Memory B cell (primary cell): ENCODE measurements at places on chromosomes 16 and 17.

DNA sequence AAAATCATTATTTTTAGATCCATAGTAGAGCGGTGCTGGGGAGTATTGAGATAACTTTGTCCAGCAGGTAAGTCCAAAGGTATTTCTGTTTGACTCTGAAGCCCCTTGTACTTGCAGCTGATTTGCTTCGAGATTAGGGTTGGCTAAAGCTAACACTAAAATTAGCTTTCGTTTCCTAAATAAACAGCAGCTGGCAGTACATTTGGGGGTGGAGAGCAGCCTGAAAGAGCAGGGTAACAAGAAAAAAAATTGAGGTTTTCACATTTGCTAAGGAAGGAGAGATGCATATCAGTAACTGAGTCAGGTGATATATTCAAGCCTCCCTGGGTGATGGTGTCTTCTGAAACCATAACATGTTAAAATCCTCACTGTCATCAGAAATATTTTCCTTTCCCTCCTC is 37.4 kb upstream of the TMC5 start:
- H3K36me3 ChIP-seq = no peaks in the 10 kb centered on the region
- DNase-seq = no peak
- H3K4me1 ChIP-seq = peaks cover 2% of the 10 kb centered on the region
- H3K27me3 ChIP-seq = peaks cover 9% of the 10 kb centered on the region
- no peak overlapping the region for H3K27ac ChIP-seq
- no peak overlapping the region for H3K4me3 ChIP-seq

DNA sequence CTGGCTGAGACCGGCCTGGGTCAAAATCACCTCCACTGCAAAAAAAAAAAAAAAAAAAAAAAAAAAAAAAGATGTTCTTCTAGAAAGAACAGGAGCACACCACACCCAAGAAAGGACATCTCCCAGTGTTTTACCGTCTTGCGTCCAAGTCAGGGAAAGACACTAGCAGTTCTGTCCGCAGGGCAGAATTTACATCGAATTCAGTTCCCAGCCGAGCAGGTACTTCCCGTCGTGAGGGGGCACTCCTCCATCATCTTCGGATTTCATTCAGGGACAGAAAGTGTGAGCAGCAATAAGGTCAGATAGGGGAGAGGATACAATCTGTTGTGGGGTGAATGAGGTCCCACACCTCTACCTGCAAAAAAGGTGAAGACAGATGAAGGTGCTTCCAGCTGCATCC is 574.7 kb downstream of the KCNJ18 start:
- no peaks in the 10 kb centered on the region for H3K27me3 ChIP-seq
- H3K36me3 ChIP-seq = no peaks in the 10 kb centered on the region
- no peak overlapping the region for H3K27ac ChIP-seq
- H3K4me1 ChIP-seq = no peaks in the 10 kb centered on the region
- no peak for DNase-seq

DNA sequence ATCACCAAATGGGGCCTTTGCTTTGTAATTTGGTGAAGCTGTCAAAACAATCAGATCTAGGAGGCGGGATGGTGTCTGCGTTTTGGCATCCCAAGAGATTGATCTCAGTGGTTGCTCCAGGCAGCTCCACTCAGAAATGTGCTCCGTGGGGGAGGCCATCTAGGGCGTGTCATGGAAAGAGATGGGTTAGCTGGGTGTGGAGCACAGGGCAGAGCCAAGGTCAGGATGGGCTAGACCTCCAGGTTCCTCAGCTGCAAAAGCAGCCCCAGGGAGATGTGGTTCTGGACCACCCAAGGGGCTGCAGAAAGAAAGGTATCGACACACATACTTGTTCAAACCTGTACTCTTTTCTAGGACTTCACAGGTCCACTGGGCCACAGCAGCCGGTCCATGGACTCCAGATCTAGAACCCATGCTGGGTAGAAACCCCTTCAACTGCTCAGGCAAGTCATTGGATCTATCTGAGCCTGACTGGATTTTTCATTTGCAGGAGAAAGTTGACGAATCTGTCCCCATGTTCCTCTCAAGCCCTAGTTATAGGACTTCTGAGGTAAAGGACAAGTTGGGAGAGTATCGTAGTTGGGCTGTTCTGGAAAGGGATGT is 270.2 kb upstream of the RPL38 start:
- DNase-seq = no peak
- no peak overlapping the region for H3K4me3 ChIP-seq
- no peaks in the 10 kb centered on the region for H3K4me1 ChIP-seq

- peaks cover under 1% of the 10 kb centered on the region for H3K36me3 ChIP-seq
- H3K27ac ChIP-seq = no peak overlapping the region
- DNase-seq = no peak
- H3K27me3 ChIP-seq = peaks cover 9% of the 10 kb centered on the region
Measured at GRCh38 chr17:2735896-2736295, 13.6 kb downstream of the CCDC92B start.

DNA sequence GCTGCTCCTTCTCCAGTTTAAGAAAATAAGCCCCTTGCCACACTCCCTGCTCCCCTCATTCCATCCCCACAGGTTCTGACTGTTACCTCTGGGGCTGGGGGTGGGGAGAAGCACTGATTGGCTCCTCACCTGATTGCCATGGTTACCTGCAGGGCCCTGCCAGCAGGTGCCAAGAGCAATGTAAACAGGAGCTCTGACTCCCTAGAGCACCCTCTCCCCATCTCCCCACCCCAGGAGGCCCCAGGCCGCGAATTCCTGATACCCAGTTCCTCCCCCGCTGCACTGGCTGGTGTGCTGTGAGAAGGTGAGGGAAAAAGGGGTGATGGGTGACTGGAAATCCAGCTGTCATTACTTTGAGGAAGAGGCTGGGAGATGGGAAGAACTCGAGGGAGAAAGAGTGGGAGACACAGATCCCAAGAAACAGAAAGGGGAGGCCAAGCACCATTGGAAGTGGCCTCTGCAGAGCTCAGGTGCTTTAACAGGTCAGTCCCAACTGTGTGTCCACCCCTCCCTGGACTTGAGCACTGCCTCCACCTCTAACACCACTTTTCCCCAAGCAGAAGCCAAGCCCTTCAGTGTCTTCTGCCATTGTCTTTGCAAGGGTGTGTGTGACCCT is 4.5 kb downstream of the PCGF2 start:
- H3K4me3 ChIP-seq = no peak overlapping the region
- H3K36me3 ChIP-seq = peaks cover 2% of the 10 kb centered on the region

DNA sequence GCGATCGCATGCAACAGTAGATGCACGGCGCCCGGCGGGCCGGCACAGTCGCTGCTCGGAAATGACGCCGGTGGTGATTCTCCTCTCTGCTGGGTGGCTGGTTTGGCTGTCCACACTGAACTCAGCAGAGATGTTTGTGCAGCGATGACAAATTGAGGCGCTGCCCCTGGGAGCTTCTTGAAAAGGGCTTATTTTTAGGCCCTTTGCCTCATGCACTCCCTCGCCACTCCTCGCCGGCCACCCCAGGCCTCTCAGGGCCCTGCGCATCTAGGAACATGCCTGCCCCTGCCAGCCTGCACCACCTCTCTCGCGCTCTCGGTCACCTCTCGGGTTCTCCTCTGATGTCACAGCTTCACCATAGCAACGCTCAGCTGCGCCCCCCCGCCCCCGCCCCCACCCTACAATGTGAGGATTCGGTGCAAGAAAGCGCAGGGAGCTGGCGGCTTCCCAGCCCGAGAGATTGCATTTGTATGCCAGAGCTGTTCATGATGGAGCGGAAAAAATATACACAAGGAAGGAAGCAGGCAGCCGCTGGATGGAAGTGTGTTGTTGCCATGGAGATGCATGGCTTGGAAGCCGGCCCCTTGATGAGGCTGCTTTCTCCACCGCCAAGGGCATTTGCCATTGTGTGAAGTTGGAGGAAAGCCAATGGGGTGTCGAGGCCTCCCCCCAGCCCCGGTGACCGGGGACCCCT is 81.3 kb upstream of the PLCG2 start:
- no peak overlapping the region for H3K27ac ChIP-seq
- H3K27me3 ChIP-seq = no peaks in the 10 kb centered on the region
- H3K4me1 ChIP-seq = peaks cover 6% of the 10 kb centered on the region
- no peak overlapping the region for H3K4me3 ChIP-seq
- no peak for DNase-seq
- peaks cover 30% of the 10 kb centered on the region for H3K36me3 ChIP-seq

GRCh38 chr16:84226026-84226425 is 13.8 kb downstream of the KCNG4 start:
- DNase-seq = no peak
- H3K27me3 ChIP-seq = peaks cover 17% of the 10 kb centered on the region
- H3K27ac ChIP-seq = no peak overlapping the region
- H3K36me3 ChIP-seq = no peaks in the 10 kb centered on the region
- no peak overlapping the region for H3K4me3 ChIP-seq

DNA sequence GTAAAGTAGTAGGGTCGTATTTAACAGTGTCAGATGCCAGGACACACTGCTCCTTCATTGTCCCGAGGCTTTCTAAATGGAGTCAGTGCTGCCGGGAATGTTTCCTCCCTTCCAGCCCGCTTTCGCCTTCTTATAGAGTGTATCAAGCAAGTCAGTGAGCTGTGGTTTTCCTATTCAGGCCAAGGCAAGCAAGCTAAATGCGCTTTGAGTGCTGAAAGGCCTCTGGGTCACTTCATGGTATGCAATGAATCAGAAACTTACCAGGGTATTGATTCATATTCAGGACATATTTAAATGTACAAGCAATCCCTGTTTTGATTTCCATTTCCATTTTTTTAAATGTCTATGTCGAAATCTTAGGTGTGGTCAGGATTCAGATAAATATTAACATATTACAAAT is 327.9 kb upstream of the SOX9 start:
- no peaks in the 10 kb centered on the region for H3K4me1 ChIP-seq
- no peaks in the 10 kb centered on the region for H3K36me3 ChIP-seq
- no peaks in the 10 kb centered on the region for H3K27me3 ChIP-seq
- DNase-seq = no peak
- no peak overlapping the region for H3K4me3 ChIP-seq
- no peak overlapping the region for H3K27ac ChIP-seq

DNA sequence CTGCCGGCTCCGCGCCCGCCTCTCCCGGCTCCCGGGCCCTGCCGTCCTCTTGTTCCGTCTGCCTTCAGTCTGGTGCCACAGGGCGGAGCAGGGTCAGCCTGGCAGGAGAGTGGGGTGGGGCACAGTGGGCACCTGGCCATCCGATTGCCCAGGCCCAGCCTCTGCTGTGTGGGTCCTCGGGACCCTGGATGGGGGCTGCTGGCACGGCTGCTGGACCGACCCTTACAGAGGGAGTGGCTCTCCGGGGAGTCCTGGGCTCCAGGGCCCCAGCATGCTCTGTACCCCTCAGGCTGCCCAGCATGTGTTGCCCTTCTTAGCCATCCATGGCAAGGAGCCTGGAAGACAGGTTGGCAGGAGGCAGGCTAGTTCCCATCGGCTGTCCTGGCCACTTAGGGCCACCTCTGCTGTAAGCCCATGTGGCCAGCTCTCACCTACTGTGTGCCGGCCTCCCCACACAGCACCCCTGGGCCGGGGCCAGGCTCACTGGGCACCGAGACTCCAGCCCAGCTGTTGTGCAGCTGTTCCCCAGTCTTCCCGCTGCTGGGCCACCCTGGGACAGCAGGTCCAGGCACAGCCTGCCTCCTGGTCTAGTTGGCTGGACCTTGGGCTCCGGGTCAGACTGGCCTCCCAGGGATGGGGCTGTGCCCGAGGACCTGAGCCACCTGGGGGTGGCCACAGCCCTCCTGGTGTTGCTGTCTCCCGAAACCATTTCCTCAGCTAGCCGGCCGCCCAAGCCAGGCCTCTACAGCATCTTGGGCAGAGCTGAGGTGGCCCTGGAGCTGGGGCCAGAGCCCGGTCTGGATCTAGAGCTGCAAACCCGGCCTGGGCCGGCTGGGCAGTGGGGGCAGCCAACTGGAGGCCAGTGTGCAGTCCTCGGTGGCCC is 24.9 kb downstream of the BAHCC1 start:
- no peaks in the 10 kb centered on the region for H3K36me3 ChIP-seq
- no peak overlapping the region for H3K27ac ChIP-seq
- H3K4me3 ChIP-seq = no peak overlapping the region

DNA sequence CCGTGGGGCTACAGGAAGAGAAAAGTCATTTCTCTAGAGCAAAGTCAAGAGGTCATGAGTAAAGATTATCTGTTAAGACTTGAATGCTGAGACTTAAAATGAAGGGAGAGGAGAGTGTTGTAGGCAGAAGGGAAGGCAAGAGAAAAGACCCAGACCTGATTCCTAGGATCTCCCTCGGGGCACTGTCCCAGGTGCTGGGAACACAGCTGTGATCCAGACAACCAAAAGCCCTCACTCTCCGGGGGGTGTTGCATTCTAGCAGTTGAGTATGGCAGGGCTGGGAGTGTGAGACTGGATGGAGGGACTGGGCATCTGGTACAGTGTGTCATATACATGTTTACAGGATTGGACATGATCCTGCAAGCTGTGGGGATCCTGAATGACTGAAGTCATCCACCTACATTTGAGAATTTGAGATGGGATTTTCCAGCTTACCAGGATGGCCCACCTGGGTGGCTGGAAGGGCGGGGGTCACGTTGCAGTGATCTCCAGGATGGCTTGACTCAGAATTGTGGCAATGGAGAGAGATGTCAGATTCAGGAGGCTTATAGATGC is 29.1 kb downstream of the ARSG start:
- peaks cover 9% of the 10 kb centered on the region for H3K36me3 ChIP-seq
- H3K4me3 ChIP-seq = peak overlapping the region; percentile 68
- peaks cover 6% of the 10 kb centered on the region for H3K27me3 ChIP-seq
- H3K4me1 ChIP-seq = peaks cover 28% of the 10 kb centered on the region

DNA sequence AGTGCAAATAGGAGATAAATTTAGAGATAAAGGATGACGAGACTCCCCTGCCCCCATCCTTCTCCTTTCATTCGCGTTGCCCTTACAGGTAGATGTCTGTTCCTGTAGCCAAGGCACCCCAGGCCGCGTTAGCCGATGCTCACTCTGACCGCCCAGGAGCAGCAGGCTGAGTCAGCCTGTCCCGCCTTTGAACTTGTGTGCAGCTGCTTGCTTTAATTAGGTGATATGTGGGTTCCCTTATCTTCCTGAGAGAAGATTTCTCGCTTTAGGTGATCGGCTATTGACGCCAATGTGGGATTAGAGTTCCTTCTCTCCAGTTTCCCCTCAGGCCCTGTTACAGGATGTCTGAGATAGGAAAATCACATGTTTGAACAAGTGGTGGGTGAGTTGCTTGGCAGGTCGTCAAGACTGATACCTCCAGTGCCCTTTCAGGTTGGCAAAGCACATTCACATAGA is 119.5 kb downstream of the MSI2 start:
- H3K4me1 ChIP-seq = peaks cover 2% of the 10 kb centered on the region
- no peak overlapping the region for H3K4me3 ChIP-seq
- no peak for DNase-seq
- H3K27me3 ChIP-seq = no peaks in the 10 kb centered on the region
- no peak overlapping the region for H3K27ac ChIP-seq

DNA sequence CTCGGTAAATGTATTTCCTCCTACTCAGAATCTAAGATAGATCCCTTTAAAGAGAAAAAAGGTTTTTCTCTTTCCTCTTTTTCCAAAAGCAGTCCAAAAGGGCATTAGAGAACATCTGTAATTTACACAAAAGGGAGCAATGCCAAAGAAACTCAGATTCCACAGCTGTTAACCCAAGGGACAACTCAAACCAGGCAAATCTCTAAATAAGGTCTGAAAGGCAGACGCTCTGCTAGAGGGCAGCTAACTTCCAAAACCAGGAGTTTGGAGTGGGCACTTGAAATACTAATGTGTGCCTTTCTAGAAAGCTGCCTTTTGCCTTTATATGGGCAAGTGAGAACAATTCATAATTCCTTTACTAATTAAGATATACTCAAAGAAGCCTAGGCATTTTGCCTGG is 435.7 kb downstream of the ZFHX3 start:
- no peak for DNase-seq
- no peak overlapping the region for H3K27ac ChIP-seq

GRCh38 chr16:72645538-72645937 is 402.4 kb downstream of the ZFHX3 start:
- no peak overlapping the region for H3K4me3 ChIP-seq
- H3K36me3 ChIP-seq = no peaks in the 10 kb centered on the region
- H3K27ac ChIP-seq = no peak overlapping the region
- DNase-seq = no peak
